ENCODE measurements at places on chromosomes 7 and 10.
A peak's percentile ranks its signal among the peaks of the same experiment; 100 is the strongest.

GRCh38 chr10:111102359-111102837, 25.6 kb downstream of the ADRA2A start:
- no peak for DNase-seq

DNA sequence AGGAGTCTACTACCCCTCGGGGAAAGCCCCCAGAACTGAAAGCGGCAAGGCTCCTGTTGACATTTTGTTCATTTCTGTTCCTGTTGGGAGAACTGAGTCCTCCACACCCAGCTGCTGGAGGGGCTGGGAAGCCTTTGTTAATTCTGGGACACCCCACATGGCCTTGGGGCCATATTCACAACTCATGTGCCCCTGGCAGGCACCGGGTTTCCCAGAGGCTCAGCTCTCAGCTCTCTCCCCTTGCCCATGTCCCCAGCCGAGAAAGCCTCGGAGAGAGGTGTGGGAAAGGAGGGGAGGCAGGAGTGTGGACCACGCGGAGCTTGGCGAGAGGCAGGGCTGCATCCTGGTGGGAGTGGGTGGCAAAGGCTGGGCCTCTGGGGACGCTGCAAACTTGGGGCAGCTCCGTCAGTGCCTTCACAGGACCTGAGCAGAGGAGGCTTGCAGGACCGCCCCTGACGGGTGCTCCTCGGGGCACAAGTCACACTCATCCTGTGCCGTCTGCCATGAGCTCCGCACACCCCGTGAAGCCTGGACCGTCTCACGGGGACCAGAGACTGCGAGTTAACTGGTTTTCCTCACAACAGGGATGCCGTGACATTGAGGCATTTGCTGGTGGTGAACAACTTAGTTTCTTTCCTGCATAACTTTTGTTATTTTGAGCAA, 140.9 kb downstream of the DNAJB6 start:
- DNase-seq, result no peak

GRCh38 chr10:58830697-58831096, 318.0 kb downstream of the BICC1 start:
- no peak for DNase-seq

DNA sequence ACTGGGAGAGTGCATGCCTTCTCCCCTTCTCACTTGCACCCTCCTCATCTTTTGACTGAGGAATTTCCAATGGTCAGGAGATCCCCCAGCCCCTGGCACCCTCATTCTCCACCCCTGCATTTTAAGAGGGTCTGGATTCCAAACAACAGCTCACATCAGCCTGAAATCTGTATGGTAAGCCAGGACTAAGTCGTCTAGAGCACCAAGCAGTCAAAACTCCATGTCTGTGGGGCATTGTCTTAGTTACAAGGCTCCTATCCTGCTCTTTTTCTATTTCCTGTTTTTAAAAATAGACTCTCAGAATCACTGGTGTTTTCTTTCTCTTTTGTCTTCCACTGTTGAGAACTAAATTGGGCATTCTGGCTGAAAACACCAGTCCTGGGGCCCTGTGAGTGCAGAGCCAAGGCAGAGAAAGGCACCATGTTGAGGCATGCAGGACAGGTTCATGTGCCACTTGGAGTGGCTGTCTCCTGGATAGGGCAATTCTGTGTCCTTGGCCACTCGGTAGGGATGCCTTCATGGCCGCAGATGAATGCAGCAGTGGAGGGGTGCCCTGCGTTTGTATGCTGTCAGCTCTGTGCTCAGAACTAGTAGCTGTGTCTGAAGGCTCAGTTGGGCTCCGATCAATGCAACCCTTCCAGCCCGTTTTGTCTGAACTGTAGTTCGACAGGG, 216.6 kb upstream of the YAE1 start:
- DNase-seq, result no peak

DNA sequence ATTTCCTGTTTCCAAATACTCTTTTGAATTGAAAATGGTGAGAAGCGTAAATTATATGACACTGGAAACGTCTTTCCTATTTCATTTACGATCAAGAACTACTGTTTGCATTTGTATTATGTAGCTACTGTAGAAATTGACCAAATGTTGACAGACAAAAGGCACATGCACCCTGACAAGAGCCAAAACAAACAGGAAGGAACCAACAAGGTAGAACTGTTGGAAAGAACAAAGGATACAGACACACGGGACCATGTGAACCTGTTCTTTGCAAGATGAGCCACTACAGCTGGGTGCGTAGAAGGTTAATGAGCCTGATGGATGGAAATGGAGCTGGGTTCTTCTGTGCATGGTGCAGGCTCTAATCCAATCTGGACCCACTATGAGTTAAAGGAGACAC, 48.4 kb upstream of the FZD8 start:
- no peak for DNase-seq

DNA sequence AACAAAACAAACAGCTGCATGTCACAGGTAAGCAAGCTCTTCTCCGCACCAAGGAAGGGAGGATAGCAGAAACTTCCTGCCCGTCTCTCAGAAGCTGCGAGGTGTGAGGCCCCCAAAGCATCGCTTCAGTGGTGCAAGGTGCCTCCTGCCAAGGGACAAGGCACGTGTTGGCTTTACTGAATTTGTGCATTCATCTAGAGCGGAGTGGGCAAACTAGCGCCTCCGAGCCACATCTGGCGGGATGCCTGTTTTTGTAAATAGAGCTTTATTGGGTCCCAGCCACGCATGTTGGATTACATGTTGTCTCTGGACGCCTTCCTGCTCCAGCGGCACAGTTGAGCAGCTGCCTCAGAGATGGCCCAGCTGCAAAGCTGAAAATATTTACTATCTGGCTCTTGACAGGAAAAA, 27.7 kb downstream of the PHYH start:
- DNase-seq, result no peak

DNA sequence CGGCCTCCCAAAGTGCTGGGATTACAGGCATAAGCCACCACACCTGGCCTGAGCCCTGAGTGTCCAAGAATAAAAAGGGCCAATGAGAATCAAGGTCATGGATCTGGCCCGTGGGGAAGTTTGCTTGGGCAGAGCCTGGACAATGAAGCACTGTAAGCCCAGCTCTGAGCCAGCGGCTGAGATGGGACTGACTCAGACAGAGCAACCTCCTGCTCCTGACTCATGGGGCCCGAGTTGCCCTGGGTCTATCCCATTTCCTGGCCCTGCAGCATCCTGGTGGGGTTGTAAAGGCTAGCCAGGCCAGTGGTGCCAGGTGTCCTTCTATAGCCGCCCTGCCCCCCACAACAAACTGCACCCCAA, 5.2 kb upstream of the MYH16 start:
- peak; percentile 12 for DNase-seq

DNA sequence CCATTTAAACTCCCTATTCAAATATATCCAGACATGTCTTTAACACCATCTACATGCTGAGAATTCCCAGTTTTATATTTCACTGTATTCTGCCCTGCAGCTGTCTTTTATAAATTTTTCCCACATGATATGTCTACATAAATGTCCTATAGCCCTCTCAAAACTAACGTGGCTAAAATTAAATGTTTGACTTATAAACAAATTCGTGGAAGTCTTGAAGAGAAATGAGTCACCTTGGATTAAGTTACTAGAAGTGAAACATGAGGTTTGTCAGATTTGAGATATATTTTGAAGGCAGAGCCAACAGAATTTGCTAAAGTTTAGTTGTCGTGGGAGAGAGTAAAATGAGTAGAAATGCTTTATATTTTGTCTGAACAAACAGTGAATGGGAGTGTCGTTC, 386.9 kb upstream of the CNTNAP2 start:
- DNase-seq, result no peak

GRCh38 chr10:70198696-70199466, 28.6 kb upstream of the SAR1A start:
- no peak for DNase-seq

GRCh38 chr10:76286536-76286935, 855.1 kb downstream of the LRMDA start:
- DNase-seq, result no peak

GRCh38 chr10:46084321-46085165, 38.5 kb upstream of the MSMB start:
- no peak for DNase-seq

- DNase-seq, result no peak
Observed at GRCh38 chr7:24728503-24729364, 28.5 kb downstream of the GSDME start.

DNA sequence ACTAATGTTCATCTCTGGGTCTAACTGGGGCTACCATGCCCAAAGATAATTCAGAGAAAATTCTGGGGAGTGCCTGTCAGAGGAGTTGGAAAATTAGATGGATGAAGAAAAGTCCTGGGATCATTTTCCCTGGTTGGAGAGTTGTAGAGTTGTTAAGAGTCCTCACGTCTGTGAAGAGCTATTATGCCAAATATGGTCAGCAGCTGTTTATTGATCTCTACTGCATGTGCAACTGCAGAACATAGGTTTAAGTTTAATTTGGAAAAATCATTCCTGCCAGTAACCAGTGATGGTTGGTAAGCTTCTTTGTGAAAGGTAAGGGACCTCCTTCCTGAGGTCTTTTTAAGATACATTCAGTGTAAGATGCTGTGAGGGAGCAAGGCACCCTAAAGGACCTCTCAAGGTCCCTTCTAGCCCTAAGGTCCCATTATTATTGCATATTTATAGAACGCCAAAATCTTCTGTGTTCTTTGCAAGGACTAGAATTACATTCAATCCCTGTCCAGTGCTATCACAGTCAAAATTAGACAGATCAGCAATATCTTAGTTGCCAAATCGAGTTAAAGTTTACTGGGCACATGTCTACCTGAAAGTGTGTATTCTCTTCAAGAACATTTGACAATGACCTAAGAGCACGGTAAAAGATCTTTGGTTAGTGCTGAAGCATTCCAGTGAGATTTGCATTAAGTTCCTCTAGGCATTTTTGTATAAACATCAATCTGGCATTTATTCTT, 62.7 kb downstream of the VTI1A start:
- DNase-seq, result no peak

GRCh38 chr7:28766359-28766758, 191.8 kb downstream of the TRIL start:
- no peak for DNase-seq

- peak; percentile 71 for DNase-seq
Observed at GRCh38 chr7:92836489-92836999, at the start of gene CDK6. CDK6 (minus strand) TSS chr7:92836573; CDS start chr7:92833323, 3,250 bp downstream.

DNA sequence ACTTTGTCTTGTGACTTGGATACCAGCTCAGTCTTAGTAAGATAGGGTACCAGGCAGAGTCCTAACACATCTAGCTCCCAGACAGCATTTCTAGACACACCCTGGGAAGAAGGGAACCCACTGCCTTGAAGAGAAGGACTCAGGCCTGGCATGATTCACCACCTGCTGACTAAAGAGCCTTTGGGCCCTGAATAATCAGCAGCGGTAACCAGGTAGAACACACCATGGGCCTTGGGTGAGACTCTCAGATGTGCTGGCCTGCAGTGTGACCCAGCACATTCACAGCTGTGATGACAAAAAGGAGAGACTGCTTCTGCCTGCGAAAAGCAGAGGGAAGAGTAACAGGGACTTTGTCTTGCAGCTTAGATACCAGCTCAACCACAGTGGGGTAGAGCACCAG, 10.4 kb upstream of the TNKS2 start:
- no peak for DNase-seq

- no peak for DNase-seq
Observed at GRCh38 chr7:79401254-79401653, 52.2 kb downstream of the MAGI2 start.

DNA sequence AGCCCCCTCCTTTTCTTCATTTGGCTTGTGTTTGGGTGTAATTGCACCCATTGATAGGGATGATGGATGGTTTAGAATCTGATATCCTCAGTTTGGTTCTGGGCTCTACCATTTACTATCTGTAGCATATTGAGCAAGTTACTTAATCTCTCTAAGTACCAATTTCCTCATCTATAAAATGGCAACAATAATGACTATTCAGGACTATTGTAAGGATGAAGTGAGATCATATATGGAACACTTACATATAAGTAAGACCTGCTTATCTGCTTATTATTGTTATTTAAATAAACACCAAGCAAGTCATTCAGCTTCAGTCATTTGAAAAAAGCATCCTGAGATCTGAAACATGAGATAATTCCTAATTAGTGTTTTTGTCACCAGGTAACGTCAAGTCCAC, 127.0 kb downstream of the SEC23IP start:
- DNase-seq, result no peak

DNA sequence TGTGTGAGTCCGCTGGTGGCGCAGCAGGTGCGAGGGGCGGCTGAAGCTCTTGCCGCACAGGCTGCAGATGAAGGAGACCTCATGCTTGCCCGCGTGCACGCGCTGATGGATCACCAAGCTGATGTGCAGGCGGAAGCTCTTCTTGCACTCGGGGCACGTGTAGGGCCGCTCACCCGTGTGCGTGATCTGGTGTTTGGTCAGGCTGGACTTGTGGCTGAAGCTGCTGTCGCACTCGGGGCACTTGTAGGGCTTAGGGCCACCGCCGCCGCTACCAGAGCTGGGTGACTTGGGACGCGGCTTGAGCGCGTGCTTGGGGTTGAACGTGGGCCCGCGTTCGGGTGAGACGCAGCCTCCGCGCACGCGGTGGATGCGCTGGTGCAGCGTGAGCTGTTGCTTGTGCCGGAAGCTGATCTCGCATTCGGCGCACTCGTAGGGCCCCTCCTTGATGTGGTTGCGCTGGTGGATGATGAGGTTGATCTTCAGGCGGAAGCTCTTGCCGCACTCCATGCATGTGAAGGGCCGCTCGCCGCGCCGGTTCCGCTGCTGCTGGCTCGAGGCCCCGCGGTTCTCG, 28.7 kb downstream of the ZNF777 start:
- DNase-seq, result no peak

DNA sequence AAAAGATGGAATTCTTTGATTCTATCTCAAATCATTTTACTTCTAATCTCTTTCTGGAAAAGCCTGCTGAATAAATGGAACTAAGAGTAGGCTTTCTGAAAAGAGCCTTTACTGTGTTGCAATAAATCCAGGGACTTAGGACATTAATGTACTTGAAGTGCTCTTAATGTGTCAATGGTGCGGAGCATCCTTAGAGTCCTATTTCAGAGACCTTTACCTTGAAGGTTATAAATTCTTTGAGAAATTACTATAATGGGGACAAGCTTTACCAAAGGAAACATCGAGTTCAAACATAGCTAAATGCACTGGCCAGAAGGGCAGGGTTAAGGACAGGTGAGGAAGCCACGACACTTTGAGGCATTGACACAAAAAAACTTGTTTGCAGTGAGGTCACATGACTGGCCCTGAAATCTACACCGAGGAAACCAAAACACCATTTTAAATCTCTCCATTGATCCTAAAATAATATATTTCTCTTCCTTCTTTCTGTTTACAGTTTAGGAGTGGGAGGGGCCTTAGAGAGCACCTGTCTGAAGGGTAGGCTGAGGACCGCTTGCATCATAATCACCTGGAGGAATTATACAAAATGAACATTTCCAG, 48.1 kb upstream of the EXOC6 start:
- DNase-seq, result no peak

GRCh38 chr7:22087861-22088260, 142.2 kb upstream of the CDCA7L start:
- no peak for DNase-seq

- DNase-seq, result no peak
Observed at GRCh38 chr10:108894402-108895301, 1028.7 kb downstream of the XPNPEP1 start.

DNA sequence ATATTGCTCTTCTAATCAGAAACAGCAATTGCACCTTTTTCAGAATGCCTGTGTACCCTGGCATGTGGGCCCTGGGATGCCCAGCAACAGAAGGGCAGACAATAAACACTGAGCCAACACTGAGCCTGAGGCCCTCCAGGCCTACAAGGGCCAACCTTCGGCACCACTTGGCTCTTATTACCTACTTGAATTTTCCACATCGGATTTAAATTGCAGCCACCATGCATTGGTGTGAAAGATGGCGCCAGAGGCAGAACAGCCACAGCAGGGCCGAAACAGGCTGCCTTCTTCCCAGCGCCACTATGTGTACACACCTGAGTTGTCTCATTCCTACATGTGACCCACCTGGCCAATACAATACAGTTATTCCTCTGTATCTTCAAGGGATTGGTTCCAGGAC, 51.4 kb upstream of the EZH2 start:
- no peak for DNase-seq

Measured in LoVo (cell line).